ENCODE measurements at places on chromosomes 7 and 10.

- DNase-seq, result no peak
These were observed 222.7 kb upstream of the C7orf33 start for GRCh38 chr7:148367731-148368475.

GRCh38 chr10:101267290-101267680, 38.0 kb upstream of the LBX1 start:
- no peak for DNase-seq

- DNase-seq, result no peak
These were observed 923.4 kb downstream of the REEP3 start for GRCh38 chr10:64444564-64444963.

DNA sequence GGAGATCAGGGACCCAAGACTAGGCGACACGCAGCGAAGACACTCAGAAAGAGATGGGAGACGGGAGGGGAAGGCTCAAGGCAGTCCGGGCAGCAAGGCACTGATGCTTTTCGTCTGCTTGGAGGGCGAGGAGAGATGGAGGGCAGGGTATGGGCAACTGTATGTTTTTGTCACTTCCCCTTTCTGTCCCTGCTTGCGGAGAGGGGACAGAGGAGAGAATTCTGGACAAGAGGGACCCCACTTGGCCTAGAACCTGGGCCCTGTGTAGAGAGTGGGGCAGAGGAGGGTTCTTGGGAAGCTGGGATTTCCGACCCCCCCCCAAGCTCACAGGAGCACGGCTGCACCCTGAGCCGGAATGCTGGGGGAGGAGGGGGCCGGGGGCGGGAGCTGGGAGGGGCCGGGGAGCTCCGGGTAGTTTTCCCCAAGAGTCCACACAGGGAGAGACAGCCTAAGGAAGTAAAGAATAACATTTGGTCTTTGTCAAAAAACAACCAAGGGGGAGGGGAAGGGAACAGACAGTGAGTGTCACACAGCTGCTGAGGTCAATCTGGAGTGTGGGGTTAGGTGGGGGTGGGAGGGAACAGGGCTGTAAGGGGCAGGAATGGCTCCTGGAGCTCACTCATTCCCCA, 1.8 kb downstream of the LRCH4 start:
- DNase-seq, result no peak

DNA sequence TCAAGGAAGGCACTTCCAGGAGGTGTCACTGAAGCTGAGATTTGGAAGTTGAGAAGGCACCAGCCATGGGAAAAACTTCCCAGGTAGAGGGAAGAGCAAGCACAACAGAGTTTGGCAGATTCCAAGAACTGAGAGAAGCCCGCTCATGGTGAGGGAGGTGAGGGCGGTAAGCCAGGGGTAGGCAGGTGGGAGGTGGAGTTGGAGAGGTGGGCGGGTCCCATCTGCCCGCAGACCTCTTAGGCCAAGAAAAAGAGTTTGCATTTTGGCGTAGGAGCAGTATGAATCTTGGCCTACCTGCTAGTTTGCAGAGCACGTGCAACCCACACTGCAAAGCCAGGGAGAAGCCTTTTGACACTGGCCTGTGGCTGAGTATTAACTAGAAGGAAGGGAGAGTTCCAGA, 18.8 kb downstream of the FRMPD2 start:
- no peak for DNase-seq

- no peak for DNase-seq
These were observed 8.0 kb downstream of the HGF start for GRCh38 chr7:81761821-81762220.

DNA sequence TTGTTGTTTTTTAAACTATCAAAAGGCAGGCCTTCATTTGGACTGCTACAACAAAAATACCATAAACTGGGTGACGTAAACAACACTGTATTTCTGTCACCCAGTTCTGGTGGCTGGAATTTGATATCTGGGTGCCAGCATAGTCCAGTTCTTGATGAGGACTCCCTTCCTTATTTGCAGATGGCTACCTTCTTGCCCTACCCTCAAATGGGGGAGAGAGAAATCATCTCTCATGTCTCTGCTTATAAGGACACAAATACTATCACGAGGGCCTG, 25.2 kb downstream of the ACTA2 start:
- DNase-seq, result no peak

GRCh38 chr7:128150223-128150865, 90.7 kb upstream of the LEP start:
- DNase-seq, result no peak

DNA sequence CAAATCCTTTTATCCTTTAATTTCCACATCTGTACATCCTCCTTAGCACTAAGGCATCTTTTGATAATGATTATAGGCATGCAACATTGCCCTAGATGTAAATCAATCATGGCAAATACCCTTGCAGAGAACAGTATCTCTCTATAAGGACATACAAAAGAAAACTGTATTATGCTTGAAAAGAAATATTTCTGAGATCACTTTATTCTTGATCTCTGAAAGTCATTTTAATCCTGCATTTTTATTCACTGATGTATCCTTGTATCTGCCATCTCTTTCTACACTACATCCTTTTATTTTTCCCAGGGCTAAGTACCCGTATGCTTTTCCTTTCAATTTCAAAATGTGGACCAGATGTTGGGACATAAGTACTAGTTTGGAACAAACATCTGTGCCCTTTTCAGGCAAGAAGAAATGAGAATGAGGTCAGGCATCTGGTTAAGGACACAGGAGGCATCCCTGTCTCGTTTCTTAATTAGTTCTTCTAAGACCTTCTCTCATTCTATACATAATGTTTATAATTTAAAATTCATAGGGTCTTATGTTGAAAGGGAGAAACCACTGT, 338.6 kb downstream of the CNTNAP2 start:
- DNase-seq, result no peak

DNA sequence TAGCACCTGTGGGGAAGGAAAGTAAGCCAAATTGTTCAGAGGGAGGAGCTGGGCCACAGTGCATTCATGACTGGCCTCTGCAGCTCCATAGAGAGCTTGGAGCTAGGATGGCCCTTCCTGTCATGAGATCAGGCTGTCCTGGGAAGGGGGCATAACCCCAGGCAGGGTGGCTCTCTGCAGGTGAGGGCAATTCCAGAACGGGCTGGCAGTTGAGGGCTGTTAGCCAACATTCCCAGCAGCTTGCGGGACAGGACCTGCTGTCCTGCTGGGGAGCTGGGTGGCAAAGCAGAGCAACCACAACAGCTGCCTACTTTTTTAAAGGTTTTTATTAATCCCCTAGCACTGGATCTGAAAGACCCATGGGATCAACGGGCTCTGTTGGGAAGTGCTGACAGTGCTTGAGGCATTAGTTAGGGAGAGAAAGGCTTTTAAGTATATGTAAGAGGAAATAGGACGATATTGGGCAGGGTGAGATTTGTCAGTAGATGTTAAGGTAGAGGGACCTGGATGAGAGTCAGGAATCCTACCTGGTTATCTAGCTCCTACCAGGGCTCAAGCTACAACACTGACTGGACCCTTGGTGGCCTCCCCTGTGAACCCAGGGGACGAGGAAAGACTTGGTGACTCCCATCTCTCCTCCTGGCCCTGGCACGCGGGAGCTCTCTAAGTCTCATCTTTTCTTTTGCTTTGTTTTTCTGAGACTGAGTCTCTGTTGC, 77.8 kb downstream of the NAMPT start:
- no peak for DNase-seq

DNA sequence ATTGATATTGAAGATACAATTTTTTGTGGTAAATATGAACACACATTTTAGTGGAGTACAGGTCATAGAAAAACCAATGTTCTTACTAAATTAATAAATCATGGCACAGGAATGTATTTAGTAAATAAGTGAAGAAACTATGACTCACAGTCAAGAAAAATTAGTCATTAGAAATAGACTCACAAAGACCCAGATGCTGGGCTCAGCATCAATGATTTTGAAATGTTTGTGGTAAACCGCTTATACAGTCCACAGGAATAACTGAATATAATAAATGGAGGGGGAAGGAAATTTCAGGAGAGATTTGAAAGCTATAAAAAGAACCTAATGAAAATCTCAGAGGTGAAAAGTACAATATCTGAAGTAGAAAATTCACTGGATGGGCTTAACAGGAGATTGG, 138.3 kb upstream of the ADCY1 start:
- no peak for DNase-seq

DNA sequence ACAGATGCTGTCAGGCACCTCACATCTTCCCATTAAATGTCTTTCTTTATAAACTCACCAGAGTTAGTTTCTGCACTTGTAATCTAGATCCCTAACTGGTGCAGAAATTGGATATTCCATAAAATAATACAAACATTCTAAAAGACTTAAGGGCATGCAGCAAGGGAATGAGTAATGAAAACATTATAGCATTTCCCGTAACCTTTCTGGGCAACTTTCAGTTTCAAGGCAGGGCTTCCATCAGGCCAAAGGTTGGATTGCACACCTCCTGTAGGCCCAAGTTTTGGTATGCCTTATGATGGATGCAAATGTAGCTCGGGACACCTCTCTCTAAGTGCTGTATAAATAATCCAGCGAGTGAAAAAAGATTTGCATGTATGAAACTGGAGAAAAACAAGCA, 129.9 kb upstream of the LYZL2 start:
- no peak for DNase-seq

DNA sequence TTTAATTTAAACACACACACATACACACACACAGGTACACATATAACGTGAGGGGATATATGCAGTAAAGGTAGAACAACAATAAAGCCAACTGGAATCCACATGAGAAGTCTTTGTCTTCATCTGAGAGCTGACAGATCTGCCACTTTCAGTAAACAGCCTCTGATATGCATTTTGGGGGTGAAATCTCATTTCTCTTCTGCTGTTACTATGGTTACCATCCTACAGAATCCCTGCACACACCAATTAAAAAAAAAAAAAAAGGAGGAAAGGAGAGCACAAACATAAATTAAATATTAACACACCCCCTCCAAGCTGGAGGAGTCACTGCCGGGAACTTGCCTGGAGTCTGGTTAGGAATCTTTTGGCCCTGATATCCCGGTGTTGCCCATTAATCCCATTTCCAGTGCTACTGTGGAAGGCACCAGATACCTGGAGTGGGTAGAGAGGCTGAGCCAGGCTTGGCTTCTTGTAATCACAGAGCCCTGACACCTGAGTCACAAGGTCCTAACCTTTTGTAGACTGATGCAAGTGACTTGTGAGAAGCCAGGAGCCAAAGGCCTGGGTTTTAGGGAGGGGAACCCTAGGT, 169.1 kb downstream of the LHFPL3 start:
- no peak for DNase-seq

DNA sequence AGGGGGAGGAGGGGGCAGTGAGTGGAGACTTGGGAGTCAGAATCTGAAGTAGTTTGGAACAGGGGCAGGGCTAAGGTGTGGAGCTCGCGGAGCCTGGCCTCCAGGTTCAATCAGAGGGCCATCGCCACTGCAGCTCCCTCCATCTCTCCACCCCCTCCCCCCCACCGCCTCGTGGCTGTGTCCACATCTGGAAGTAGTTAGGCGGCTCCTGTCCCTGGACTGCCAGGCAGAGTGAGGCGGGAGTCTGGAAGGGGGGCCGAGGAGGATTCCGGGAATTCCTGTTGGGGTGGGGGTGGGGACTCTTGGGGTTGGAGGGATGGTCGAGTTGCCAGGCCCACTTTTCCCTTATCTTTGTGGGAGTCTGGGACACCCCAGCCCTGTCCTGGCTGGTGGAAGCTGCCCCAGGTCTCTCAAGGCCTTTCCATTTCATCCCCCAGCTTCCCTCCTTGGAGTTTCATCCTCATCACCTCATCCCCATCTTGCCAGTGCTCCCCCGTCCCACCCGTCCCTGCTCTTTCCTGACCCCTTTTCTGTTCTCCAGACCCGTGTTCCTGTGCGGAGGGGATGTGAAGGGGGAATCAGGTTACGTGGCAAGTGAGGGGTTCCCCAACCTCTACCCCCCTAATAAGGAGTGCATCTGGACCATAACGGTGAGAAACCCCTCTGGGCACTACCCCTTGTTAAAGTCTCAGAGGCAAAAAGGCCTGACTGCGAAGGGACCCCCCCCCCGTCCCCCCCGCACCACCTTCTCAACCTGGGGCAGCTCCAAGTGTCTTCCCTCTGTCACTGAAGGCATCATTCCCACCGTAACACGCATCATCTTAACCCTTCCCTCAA, 944 bp downstream of the PCOLCE start:
- no peak for DNase-seq

Data from activated T-helper 9 cell treated with anti-CD3 and anti-CD28 coated beads, Interleukin-2, amount 50 U/mL, for 16 hours (primary cell).